ENCODE measurements at places on chromosomes 1 and 21. TPM values are rescaled to one million over a fixed set of nuclear protein-coding genes. Genes with fewer than 3 reads are reported as not detected.

DNA sequence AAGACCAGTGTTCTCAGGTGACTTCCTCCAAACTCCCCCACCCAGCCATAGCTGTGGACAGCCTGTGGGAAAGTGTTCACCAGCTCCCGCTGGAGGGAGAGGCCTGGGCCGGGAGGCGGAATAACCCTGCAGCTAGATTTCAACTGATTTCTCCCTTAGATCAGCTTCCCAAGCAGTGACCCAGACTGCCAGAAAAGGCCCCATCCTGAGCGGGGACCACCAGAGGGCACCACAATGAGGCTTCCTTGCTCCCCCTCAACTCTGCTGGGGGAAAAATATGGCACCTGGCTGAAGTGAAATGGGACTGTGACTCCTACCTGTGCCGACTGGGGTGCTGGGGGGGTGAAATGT lies 50.8 kb downstream of the RHBG start:
- peaks cover 26% of the 10 kb centered on the region for H3K4me1 ChIP-seq
- H3K27me3 ChIP-seq, result peaks cover 91% of the 10 kb centered on the region
- no peak overlapping the region for H3K27ac ChIP-seq

DNA sequence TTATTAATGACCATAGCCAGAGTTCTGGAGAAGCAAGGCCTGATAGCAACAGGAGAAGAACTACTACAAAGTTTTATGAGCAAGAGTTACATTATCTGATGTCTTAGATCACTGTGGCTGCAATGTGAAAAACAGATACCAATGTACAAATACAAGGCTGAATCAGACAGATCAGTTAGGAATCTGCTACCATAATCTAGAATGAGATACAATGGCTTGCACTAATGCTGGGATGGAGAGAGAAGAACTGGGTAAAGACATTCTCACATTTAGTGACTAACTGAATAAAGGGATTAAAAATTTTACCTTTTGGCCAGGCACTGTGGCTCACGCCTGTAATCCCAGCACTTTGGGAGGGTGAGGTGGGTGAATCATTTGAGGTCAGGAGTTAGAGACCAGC lies 41.3 kb downstream of the ARID4B start:
- no peak overlapping the region for H3K4me3 ChIP-seq
- H3K27me3 ChIP-seq, result no peaks in the 10 kb centered on the region
- DNase-seq, result no peak

GRCh38 chr21:40830836-40831235 lies 16.1 kb downstream of the DSCAM start:
- no peaks in the 10 kb centered on the region for H3K4me1 ChIP-seq
- no peaks in the 10 kb centered on the region for H3K36me3 ChIP-seq
- no peak overlapping the region for H3K27ac ChIP-seq
- no peak overlapping the region for H3K4me3 ChIP-seq
- no peaks in the 10 kb centered on the region for H3K27me3 ChIP-seq

- no peaks in the 10 kb centered on the region for H3K36me3 ChIP-seq
- no peaks in the 10 kb centered on the region for H3K27me3 ChIP-seq
- H3K4me1 ChIP-seq, result peaks cover 6% of the 10 kb centered on the region
- no peak overlapping the region for H3K4me3 ChIP-seq
- H3K27ac ChIP-seq, result no peak overlapping the region
Measured at GRCh38 chr1:29245261-29245660, 8.9 kb downstream of the PTPRU start.

- peaks cover 72% of the 10 kb centered on the region for H3K4me1 ChIP-seq
- H3K27me3 ChIP-seq, result no peaks in the 10 kb centered on the region
- peak overlapping the region; percentile 58 for H3K27ac ChIP-seq
- DNase-seq, result no peak
- H3K4me3 ChIP-seq, result no peak overlapping the region
- H3K36me3 ChIP-seq, result no peaks in the 10 kb centered on the region
Measured at GRCh38 chr1:32984455-32985171, 20.0 kb upstream of the RNF19B start.

- no peak overlapping the region for H3K27ac ChIP-seq
- no peaks in the 10 kb centered on the region for H3K4me1 ChIP-seq
Measured at GRCh38 chr1:157849229-157849875, 7.7 kb upstream of the CD5L start.

SH2D1B gene
- total RNA-seq, result 1.9 TPM

SERPINC1 gene
- 0.30 TPM for total RNA-seq

DNA sequence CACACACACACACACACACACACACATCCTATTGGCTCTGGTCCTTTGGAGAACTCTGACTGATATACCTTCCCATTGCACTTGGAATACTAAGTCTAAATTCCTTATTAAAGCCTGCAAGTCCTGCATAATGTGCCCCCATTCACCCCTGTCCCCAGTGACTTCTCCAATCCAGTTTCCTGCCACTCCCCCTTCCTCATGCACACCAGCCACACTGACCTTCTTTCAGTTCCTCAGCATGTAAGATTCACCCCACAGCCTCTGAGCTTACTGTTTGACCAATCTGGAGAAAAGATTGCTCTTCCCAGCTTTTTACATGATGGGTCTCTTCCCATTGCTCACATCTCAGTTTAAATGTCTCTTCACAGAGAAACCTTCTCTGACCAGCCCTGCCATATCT lies 146.6 kb downstream of the TBX15 start:
- H3K4me1 ChIP-seq, result no peaks in the 10 kb centered on the region
- no peaks in the 10 kb centered on the region for H3K27me3 ChIP-seq
- no peak overlapping the region for H3K27ac ChIP-seq
- DNase-seq, result no peak
- no peaks in the 10 kb centered on the region for H3K36me3 ChIP-seq
- H3K4me3 ChIP-seq, result no peak overlapping the region

Measured in lower lobe of right lung (tissue), 2 donors.